Activated CD4-positive, CD25-positive, alpha-beta regulatory T cell treated with anti-CD3 and anti-CD28 coated beads, Interleukin-2, amount 50 U/mL, for 24 hours (primary cell): ENCODE measurements at places on chromosomes 11 and 22.
A peak's percentile ranks its signal among the peaks of the same experiment; 100 is the strongest.

- no peak for ATAC-seq
These were observed 316.2 kb downstream of the SOX6 start for GRCh38 chr11:16040151-16040550.

GRCh38 chr22:25748140-25748539 lies 6.2 kb downstream of the MYO18B start:
- no peak for ATAC-seq

- no peak for ATAC-seq
These were observed 2.1 kb downstream of the ACCSL start for GRCh38 chr11:44049832-44050231.

DNA sequence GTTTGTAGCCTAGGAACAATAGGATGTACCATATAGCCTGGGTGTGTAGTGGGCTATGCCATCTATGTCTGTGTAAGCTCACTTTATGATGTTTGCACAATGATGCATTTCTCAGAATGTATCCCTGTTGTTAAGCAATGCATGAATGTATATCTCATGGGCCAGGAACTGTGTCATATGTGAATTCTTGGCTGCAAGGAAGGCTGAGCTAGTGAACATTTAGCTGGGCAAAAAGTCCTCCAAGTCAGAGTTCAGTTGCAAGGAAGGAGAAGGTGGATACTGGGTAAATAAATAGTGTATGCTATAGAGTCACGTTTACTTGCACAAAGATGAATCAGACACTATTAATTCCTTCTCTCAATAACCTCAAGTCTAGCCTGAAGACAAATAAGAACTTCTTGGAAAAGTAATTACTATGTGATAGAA lies 136.1 kb downstream of the EHF start:
- no peak for ATAC-seq

DNA sequence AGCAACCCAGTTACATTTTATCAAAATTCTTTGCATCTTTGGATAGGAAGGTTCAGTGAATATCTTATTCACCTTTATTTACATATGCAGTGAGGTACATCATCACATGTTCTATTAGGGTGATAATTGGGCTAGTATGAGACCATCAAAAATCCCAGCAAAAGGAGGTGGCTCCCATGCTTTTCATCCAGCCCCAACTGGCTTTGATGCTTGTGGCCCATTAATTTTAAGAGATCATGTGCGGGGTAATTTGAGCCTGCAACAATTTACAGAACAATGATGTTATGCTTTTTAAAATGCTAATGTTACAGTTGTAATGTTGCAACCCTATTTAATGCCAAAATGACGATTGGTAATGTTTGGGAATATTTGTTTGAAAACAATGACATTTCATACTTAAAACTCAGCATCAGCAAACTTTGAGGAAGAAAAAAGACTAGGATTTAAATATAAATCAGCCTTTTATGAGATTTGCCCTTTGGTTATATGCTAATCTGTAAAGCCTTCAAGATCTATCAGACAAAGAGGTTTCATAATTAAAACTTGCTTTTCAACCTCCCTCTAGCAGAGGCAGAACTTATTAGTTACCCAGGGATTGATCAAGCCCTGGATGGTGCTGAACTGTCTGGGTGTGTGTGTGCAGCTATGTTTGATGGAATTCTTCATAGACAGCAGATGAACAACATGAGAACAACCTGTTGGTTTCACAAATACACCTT lies 183.5 kb upstream of the SORL1-AS1 start:
- ATAC-seq: no peak

DNA sequence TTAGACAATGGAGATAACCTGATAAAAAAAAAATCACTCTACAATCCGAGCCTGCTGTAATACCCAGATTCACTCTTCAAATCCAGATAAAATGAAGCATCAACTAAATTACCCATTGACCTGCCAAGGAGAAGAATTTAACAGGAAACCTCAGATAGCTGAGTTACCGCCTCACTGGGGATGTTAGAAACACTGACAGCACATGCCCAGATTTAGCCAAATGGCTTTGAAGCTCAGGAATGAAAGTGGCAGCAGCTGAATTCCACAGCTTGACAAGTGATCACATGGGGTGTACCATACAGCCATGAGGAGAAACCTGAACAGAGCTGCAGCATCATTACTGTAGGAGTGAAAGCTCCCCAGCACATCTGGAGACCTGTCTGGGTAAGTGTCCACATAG lies 807.6 kb downstream of the DLG2 start:
- no peak for ATAC-seq

GRCh38 chr11:66546966-66547661 lies 411 bp downstream of the ACTN3 start:
- no peak for ATAC-seq

- ATAC-seq: no peak
These were observed 104.2 kb downstream of the WT1 start for GRCh38 chr11:32331098-32331497.

DNA sequence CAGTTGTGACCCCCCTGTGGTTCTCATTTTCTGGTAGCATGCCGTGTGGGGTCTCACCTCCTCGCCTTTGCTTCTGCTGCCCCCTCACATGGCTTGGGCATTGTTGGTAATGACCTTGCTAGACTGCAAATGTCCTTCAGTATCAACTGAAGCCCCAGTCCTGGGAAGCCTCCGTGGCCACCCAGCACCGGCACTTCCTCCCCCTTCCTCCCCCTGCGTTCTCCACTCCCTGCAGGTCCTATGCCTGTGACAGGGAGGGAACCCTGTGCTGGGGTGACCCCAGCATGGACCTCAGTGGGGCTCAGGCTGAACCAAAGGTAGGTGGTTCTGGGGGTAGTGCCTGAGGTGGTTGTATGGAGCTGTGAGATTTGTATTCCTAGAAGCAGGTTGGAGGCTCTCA lies 5.9 kb downstream of the ST3GAL4 start:
- no peak for ATAC-seq

GRCh38 chr11:112307616-112308015 lies 47.0 kb upstream of the PLET1 start:
- no peak for ATAC-seq

DNA sequence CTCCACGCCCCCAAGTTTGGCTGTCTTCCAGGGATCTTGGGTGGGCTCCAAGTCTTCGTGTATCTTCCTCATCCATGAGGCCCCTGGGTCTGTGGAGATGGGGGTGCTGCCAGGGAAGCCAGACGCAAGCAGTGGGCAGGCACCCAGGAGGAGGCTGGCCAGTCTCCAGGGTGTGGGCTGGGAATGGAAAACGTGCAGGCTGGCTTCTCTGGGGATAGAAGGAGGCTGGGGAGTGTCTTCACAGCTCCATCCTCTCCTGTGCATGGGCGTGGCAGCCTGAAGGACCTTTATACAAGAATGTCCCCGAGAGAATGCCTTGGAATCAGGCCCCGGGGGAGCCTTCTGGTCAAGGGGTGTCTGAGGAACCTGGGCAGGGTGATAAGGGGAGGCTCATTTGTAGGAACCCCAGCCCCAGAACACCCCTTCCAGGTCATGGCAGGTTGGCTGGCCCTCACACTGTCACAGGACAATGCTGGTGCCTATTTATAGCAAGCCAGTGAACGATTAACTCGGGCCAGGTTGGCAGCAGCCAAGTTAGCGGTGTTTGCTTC lies 14.0 kb downstream of the SGSM1 start:
- no peak for ATAC-seq

DNA sequence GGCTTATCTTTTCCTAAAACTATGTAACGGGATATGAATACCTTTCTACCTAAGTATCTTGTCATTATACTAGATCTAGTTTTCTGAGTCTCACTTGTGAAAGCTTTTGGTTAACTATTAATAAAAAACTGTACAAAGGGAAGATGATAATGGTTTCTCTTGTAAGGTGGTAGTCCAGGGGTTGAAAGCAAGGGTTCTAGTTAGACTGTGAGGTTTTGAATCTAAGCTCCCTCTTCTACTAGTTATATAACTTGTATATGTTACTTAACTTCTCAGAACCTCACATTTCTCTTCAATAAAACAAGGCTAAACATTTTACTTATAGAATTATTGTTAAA lies 54.3 kb downstream of the ARHGEF12 start:
- ATAC-seq: no peak

DNA sequence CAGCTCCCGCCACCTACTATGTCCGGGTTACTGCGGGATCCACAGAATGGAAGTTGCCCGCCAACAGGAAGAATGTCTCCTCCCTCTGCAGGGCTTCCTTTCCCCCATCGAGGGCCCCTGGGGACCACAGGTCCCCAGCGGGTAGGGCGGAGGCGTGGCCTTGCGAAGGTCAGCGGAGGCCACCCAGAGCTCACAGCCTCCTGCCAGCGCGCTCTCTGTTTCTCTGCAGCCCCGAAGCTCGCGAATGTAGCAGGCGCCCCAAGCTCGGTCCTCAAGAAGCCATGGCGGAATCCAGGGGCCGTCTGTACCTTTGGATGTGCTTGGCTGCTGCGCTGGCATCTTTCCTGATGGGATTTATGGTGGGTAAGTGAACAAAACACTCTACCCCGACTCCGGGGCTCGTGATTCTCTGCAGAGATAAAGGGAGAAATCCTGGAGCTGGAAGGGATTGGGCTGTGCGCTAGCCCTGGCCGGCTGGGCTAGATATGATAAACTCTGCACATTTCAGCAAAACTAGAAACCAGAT lies at the start of gene NAALAD2:
Gene NAALAD2 (plus strand): TSS at position 186 of the 526 bp plus-strand sequence. CDS start 96 bp downstream, at position 282.
- ATAC-seq: no peak

GRCh38 chr22:45852826-45853225 lies 124.1 kb downstream of the WNT7B start:
- ATAC-seq: no peak

DNA sequence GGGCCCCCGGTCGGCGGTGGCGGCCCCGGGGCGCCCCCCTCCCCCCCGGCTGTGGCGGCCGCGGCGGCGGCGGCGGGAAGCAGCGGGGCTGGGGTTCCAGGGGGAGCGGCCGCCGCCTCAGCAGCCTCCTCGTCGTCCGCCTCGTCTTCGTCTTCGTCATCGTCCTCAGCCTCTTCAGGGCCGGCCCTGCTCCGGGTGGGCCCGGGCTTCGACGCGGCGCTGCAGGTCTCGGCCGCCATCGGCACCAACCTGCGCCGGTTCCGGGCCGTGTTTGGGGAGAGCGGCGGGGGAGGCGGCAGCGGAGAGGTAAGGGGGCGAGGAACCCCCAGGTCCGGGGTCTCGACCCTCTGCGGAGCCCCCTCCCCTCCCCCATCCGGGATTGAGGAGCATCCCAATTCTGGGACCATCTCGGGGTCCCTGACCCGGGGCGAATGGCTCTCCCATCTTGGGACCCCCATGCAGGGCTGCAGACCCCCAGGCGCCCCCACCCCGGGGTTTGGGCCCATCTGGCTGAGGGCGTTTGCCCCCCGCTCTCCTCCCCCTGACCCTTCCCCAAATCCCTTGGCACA lies 431 bp downstream of the KMT2A start:
- ATAC-seq: peak; percentile 6

DNA sequence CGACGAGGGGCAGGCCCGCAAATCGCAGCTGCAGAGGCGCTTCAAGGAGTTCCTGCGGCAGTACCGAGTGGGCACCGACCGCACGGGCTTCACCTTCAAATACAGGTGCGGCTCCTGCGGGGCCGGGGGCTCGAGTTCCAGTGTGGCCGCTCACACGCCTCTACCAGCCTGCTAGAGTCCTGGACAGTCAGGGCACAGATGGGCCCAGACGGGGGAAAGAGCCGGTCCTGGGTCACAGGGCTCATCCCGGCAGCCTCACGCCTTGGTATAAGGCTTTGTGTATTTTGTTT lies 506 bp downstream of the MCM5 start:
- peak; percentile 26 for ATAC-seq

DNA sequence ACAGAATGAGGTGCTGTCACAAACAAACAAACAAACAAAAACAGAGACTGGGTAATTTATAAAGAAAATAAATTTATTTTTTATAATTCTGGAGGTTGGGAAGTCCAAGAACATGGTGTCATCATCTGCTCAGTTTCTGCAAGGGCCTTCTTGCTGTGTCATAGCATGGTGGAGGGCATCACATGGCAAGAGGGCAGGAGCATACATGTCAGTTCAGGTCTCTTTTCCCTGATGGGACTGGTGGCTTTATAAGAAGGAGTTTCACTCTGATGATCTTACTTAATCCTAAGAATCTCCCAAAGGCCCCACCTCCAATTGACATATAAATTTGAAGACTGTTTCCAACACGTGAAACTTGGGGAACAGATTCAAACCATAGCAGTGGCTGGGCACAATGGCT lies 135.7 kb downstream of the NECTIN1 start:
- ATAC-seq: no peak

DNA sequence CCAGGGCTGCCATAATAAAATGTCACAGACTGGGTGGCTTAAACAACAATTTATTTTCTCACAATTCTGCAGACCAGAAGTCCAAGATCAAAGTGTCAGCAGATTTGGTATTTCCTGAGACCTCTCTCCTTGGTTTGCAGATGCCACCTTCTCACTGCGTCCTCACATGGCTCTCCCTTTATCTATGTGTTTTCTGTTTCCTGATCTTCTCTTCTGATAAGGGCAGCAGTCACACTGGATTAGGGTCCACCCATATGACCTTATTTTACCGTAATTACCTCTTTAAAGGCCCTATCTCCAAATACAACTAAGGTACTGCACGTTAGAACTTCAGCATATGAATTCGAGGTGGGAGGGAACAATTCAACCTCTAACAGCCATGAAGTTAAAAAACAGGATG lies 238.9 kb upstream of the API5 start:
- ATAC-seq: no peak

DNA sequence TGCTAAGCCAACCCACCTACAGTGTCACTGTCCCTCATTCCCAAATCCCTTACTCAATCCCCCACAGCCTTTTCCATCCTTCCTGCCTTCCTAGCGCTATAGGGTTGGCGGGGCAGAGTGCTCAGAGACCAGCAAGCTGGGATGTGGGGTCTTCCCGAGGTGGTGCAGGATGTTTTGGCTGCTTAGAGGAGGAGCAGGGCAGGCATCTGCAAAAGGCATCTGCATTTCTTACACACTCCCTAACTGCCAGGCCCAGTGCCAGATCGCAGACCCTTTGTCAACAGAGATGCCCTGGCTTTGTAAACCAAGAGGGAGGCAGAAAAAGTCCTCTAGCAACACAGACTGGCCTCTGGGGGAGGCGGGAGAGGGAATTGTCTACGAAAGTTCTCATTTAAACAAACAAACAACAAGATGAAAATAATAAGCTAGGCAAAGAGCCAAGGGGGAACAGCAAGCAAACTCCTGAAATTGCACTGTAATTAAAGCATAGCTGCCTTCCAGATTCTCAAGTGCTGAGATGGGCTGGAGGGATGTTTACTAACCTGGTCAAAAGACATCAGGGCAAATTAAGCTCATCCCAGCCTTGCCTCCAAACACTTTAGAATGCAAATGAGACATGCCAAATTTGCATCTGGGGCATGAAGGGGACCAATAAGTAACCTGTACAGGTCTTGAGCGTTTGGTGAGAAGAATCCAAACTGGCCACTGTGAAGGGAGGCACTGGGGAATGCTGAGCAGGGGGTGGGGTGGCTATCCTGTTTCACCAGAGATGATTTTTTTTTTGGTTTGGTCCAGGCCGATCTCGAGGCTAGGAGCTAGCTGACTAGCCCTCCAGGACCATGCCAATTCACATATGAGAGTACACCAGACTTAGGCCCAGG lies 38.1 kb upstream of the ADA2 start:
- ATAC-seq: no peak

- no peak for ATAC-seq
These were observed 63.5 kb downstream of the CEP164 start for GRCh38 chr11:117391181-117391580.

- peak; percentile 55 for ATAC-seq
These were observed 563 bp downstream of the GATD1 start for GRCh38 chr11:776561-777287.
